Progenitor cell of endocrine pancreas (in vitro differentiated cells): ENCODE measurements at places on chromosomes 2 and 18. TPM values are rescaled to one million over a fixed set of nuclear protein-coding genes. Genes with fewer than 3 reads are reported as not detected.

CD28 gene
- total RNA-seq: not detected in 2 replicates

SLC19A3 gene
- 34.3 and 36.4 TPM in 2 replicates for total RNA-seq

SLC35F6 gene
- 19.2 and 19.9 TPM in 2 replicates for total RNA-seq

RASGRP3 gene
- 0.49 TPM in 1 of 2 replicates, not detected in the other for total RNA-seq

DNA sequence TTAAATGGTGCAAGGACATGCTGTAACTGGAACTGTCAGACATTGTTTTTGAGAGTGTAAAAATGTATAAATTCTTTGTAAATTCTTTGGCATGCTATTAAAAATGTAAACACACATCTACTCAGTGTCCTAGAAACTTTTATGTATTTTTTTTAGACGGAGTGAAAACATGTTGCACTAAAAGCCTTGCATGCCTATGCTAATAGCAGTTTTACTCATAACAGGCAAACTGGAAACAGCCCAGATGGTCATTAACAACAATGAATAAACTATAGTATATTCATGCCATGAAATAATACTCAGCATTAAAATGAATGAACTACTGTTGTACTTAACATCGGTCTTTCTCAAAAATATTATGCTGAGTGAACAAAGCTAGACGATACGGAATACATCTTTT, 954.8 kb upstream of the DDX18 start:
- peaks cover 7% of the 10 kb centered on the region for H3K36me3 ChIP-seq
- no peak overlapping the region for H3K27ac ChIP-seq
- DNase-seq: no peak
- H3K27me3 ChIP-seq: no peaks in the 10 kb centered on the region

- no peaks in the 10 kb centered on the region for H3K27me3 ChIP-seq
- H3K27ac ChIP-seq: no peak overlapping the region
- peaks cover 11% of the 10 kb centered on the region for H3K4me1 ChIP-seq
- DNase-seq: no peak
Measured at GRCh38 chr18:33960417-33960816, 264.3 kb downstream of the NOL4 start.

DNA sequence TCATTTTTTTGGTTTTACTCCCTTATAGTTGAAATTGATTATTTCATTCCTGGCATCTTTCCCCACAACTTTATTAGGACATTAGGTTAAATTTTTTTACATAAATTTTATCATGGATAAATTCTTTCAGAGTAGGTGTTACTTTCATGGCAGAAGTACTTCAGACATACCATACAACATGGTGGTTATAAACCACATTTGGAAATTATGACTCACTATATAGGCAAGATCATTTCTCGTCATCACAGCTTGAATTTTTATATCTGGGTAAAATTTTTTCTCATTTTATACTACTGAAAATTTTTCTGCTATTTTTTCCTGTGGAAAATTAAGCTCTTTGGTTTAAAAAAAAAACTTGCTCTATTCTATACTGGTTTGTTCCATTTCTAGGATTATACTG, 111.9 kb upstream of the COL5A2 start:
- no peaks in the 10 kb centered on the region for H3K36me3 ChIP-seq
- H3K27me3 ChIP-seq: no peaks in the 10 kb centered on the region
- no peak overlapping the region for H3K27ac ChIP-seq
- H3K4me1 ChIP-seq: no peaks in the 10 kb centered on the region

DNA sequence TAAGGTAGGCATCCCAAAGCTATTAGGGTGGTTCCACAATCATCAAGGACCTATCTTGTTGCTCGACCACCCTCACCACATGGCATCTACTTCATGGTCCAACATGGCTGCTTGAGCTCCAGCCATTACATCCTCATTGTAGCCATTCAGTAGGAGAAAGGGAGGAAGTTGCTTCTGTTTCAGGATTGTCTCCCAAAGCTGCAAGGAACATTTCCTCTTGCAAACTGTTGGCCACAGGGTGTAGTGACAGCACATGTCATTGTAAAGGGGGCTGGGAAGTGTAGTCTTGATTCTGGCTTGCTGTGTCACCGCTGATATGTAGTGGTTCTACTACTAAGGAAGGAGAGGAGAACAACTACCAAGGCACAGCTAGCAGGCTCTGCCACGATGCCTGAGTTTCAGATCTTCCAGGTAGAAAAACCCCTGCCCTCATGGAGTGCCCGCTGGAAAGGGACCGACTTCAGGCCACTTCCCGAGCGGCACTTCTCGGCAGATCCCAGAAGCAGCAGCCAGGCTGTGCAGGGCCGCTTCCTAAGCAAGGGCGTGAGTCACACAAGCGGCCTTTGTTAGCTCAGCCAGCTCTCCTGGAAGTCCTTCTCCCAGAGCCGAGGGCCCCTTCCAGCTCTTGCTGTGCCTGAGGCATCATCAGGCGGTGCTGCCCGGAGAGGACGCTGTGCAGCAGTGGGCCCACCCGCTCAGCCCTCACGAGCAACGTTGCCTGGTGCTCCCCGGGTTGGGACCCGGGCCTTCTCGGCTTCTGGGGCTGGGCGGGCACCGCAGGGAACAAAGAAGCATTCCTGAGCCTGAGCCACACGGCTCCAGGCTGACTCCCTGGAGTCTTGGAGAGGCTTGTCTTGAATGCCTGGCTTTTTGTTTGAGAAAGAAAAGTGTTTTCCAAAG, 58.2 kb downstream of the HS6ST1 start:
- H3K4me3 ChIP-seq: no peak overlapping the region
- H3K4me1 ChIP-seq: peaks cover 4% of the 10 kb centered on the region
- peaks cover 8% of the 10 kb centered on the region for H3K36me3 ChIP-seq
- H3K27me3 ChIP-seq: no peaks in the 10 kb centered on the region

DNA sequence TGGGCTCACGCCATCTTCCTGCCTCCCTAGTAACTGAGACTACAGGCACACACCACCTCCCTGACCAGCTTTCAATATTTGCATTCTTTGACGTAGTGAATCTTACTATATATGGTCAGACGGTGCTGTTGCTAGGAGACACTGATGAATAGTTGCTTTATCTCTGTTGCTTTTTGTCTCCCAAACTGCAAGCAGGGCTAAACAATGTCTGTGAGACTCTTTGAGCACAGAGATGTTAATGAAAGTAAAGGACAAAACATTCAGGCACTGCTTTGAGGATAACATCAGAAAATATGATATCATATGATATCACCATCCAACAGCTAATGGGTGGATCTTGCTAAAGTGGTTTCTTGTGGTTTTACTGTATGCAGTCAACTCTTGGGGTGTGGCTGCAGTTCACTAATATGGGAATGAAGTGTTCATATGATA, 43.0 kb downstream of the EMILIN2 start:
- no peak overlapping the region for H3K27ac ChIP-seq
- H3K4me3 ChIP-seq: no peak overlapping the region
- H3K4me1 ChIP-seq: peaks cover 5% of the 10 kb centered on the region
- peaks cover 4% of the 10 kb centered on the region for H3K36me3 ChIP-seq
- H3K27me3 ChIP-seq: no peaks in the 10 kb centered on the region
- DNase-seq: no peak
